CD4-positive, alpha-beta T cell treated with Interleukin-12 subunit alpha and Interleukin-12 subunit beta, for 1 hour (primary cell): ENCODE measurements at places on chromosomes 7 and 10.
A peak's percentile ranks its signal among the peaks of the same experiment; 100 is the strongest.

DNA sequence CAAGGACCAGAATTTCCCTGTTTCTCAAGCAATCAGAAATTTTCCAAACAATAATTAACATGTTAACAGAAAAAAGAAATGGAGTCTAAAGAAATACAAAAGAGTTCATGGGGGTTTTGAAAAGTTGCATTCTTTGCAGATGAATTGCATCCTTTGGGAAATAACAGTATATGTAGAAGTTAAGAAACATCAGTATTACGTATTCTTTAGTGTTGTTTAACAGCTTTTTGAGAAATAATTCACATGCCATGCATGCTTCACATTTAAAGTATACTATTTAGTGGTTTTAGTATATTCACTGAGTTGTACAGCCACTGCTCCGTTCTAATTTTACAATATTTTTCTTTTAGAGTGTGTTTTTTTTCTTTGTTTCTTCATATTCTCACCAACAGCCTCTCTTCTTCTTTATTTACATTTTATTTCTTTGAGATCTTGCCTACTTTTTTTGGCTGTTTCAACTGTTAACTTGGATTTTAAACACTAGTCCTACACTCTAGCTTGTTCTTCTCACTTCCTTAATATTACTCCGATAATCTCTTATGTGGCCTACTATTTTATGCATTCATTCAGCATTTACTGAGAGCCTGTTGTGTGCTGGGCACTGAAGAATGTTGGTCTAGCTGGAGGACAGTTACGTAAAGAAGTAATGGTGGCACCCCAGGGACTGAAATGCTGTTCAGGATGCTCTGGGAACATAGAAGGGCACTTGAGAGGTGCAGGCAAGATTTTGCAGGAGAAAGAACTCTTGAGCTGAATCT lies 330.1 kb downstream of the EXOC4 start:
- DNase-seq = no peak

DNA sequence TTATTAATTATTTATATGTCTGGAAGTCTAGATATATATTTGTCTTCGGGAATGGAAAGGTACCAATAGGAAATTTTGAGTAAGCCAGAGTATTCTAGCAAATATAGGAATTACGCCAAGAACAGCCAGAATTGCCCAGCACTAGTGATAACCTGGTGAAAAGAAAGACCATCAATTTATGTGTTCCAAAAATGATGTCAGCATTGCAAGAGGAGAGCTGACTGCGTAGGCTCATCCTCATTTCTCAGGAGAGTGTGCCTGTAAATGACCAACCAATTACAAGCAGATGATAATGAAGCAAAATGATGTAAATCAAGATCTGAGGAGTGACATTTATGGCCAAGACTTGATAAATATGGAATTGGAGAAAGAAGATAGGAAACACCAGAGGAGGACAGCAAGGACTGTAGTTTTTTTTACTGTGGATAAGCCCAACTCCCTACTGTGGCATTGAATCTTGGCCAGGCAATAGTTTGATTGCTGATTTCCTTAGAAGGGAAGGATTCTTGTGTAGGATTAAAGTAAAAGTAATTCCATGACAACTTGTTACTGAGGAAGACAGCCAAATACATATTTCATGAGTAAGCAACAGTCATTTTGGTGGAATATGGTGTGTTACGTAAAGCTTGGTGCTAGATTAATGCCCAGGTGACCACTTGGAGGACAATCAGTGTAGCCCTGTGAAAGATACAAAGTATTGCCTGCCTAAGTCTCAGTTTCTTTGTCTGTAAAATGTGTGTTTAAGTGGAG lies 590.8 kb downstream of the AUTS2 start:
- no peak for DNase-seq

- DNase-seq = no peak
Observed at GRCh38 chr7:50653126-50653864, 88.1 kb upstream of the DDC start.

DNA sequence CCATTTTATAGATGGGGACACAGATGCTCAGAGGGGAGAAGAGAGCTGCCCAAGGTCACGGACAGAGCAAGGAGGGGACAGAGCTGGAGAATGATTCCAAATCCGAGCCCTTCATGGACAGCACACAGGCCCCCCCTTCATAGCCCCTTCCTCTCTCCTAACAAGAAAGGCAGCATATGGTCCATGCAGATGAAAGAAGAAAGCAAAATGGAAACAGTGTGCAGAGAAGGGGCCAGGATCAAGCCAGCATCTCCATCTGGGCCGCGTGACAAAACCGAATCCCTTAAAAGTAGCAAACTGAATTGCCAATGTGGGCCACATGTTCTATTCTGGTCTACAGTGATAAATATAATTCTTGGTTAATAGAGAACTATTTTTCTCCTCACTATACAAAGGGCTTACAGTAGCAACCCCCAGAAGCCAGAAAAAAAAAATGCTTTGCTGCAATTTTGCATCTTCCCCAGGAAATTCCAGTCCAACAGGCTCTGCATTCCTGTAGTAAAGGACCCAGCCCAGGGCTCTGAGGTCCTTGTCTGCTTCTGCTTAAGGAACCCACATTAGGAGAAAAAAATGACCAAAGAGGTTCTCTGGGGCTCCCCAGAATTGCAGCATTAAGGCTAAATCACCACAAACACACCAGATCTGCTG lies 7.8 kb downstream of the CPXM2 start:
- no peak for DNase-seq

GRCh38 chr10:35006836-35007235 lies 83.3 kb downstream of the CUL2 start:
- DNase-seq = no peak

DNA sequence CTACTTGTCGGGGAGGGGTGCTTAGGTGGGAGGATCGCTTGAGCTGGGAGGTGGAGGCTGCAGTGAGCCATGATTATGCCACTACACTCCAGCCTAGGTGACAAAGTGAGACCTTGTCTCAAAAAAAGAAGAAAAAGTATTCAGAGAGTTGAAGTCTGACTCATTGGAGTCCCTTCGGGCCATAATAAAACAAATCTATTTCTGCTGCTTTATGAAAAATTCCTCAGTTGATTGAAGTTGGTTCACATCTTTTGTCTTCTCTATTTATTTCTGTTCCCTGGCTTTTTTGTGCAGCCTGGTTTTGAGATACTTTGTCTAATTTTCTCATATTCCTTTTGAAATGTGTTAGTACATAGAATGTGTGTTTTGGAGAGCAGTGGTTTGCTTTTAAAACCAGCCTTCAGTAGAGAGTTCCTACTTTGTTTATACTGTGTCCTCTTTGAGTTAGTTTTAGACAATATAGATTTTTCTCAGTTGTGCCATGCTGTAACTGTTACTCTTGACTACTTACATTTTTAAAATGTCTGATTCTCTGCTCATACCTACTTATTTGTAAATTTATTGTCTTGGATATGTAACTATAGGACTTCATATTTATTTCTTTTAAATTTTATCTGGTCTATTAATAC lies 36.7 kb downstream of the LUC7L2 start:
- DNase-seq = no peak

DNA sequence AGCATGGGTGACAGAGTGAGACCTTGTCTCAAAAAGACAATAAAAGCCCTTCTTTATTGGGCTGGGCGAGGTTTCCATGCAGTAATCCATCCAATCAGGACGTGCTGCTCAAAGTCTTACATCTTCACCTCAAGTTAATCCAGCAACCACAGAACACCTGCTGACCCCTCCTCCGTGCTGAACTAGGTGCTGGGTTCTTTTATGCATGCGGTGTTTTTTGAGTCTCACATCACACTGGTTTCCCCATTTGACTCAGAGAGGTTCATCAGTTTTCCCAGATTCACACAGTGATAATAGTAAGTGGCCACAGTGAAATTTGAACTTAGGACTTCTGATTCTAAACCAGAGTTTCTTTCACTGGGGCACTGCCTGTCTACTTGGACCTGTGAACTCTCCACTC lies 58.3 kb upstream of the GTF2I start:
- no peak for DNase-seq

- no peak for DNase-seq
Observed at GRCh38 chr7:33273356-33273755, 144.0 kb downstream of the BBS9 start.

DNA sequence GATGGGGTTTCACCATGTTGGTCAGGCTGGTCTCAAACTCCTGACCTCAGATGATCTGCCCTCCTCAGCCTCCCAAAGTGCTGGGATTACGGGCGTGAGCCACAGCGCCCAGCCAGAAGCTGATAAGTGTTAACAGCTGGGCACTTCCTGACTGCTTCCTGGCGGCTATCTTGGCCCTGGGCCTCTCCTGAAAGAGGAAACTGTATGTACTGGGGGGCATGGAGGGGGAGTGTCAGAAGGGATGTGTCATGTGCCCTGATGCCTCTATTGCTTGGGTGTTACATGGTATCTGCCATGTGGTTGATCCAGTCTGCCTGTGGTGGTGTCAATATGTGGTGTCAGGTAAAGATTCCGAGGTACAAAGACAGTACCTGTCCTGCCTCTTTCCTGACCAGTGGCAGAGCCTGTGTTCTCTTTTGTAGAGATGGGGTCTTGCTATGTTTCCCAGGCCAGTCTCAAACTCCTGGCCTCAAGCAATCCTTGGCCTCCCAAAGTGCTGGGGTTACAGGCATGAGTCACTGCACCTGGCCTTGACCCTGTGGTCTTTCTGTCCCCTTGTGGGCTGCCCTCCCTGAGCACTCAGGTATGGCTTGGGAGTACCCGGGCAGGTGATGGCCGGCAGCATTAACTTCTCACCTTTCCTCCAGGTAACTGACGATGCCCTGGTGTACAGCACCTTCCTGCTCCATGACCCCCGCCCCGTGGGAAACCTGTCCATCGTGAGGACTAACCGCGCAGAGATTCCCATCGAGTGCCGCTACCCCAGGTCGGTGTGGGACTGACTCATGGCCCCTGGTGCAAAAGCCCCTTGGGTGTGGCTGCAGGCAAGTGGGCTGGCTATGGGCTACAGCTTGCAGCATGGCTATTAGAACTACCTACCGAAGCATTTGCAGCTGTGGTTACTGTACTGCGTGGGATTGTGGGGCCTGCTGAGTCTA lies 4.4 kb downstream of the ZP3 start:
- no peak for DNase-seq

- DNase-seq = no peak
Observed at GRCh38 chr7:36925207-36925606, 200.9 kb upstream of the AOAH start.

DNA sequence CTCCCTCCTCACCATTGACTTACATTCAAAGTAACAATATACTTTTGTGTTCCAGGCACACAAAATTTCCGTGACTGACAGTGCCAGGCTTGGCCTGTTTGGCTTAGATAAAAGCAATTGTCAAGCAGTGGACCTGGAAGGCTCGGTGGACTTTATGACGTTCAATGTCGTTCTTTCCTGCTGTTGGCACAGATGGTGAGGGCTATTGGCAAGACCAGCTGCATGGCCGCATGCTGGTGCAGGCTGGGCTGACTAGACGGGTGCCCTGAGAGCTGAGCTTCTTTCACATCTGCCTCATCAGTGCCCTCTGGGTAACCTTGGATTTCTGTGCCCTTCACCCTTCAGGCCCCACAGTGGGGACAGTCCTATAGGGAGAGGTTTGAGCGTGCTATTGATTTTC lies 45.2 kb downstream of the WIPF3 start:
- DNase-seq = no peak

DNA sequence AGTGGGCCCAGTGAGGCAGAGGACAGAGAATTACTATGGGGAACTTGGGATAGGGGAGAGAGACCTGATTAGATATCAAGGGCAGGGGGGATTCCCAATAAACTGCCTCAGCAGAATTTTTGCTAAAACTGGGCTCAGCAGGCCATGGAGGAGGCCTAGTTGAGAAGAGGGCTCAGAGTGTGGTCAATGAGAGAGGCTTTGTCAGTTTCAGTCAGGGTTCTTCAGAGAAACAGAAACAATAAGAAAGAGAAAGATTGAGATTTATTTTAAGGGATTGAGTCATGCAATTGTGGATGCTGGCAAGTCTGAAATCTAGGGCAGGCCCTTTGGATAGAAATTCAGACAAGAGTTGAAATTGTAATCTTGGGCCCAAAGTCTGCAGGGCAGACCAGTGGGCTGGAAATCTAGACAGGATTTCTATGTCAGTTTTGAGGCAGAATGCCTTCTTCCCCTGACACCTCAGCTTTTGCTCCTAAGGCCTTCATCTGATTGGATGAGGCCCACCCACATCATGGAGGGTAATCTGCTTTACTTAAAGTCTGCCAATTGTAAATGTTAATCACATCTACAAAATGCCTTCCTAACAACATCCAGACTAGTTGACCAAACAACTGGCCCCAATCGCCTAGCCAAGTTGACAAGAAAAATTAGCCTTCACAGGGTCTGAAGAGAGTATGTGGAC lies 33.5 kb upstream of the CCSER2 start:
- no peak for DNase-seq

DNA sequence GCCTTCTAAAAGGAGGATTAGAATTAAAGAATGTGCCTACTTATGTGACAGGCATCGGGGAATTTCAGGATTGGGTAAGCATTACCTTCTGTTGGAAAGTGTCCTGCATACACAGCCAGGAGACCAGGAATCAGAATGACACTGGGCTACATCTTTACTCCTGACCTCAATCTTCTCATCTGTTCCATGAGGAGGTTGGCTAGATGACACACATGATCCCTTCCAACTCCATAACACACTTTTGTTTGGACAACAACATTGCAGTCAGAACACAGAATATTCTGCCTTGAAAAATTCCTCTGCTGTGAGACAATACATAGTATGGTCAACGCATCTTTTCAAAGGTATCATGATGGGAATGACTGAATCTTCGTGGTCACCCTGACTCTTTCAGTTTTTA lies 1281.2 kb upstream of the SORCS1 start:
- no peak for DNase-seq

- DNase-seq = no peak
Observed at GRCh38 chr10:17905491-17905890, 46.2 kb upstream of the SLC39A12 start.

GRCh38 chr7:1432411-1433082 lies 26.7 kb downstream of the MICALL2 start:
- DNase-seq = peak; percentile 76

GRCh38 chr7:149625340-149625946 lies 127.8 kb upstream of the ZNF746 start:
- DNase-seq = peak; percentile 58

GRCh38 chr7:45703911-45704682 lies 129.9 kb downstream of the ADCY1 start:
- DNase-seq = no peak

DNA sequence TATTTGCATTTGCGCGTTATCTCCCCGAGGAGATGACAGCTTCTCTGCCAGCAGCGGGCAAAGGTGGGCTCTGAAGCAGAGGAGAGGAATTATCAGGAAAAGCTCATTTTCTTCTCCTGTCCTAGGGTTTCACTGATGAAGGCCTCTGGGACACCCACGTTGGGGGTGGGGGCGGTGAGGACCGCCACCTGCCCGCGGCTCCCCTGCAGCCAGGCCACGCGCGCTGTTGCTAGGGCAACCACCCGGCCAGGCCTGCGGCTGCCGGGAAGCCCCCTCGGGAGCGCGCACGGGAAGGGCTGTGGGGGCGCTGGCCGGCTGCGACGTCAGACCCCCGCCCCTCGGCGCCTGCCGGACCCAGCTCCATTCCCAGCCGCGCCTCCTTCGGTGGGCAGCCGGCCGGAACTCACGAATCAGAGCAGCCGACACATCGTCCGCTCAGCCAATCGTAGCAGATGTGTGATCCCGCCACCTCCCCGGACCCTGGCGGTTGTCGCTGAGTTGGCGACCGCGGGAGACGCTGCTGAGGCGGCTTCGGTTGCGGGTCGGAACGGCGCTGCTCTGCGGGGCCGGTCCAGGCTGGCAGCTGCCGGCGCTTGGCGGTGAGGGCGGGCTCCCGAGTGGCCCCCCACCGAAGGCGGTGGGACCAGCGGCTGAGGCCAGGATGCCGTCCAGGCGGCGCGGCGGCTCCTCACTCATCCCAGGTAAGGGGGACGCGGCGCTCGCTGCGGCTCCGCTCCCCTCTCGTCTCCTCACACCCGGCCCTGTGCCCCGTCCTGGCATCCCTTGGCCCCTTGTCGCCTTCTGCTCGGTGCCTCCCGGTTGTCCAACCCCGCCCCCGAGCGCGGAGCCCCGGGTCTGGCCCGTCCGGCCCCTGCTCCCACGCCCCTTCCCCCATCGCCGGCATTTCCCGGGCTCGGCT lies at the start of gene TPST1:
Gene TPST1, plus strand, starts transcription at position 513 of the 919 bp plus-strand sequence. CDS start 35,092 bp downstream, outside the sequence.
- peak; percentile 86 for DNase-seq
